NCI-H446 treated with DMSO at 0.1 percent for 48 hours (cell line): ENCODE measurements at places on chromosomes 7 and 10.

- DNase-seq = peak; percentile 2
These were observed 322.7 kb downstream of the CRPPA start for GRCh38 chr7:16098585-16099179.

DNA sequence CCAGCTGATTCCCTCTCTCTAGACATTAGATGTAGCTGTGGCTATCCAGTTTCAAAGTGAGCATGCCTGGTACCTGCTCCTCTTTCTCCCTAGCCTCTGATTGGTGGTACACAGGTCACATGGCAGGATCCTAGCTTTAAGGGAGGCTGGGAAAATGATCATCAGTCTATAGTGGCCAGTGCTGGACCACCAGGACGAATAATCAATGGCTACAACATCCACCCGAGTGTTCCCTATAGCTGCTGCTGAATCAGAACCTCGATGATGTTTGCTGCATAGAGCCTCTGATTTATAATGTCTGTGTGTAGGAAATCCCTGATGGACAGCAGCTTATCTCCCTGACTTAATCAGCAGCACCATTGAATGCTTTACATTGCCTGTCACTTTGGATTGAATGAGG lies 28.9 kb upstream of the LMTK2 start:
- no peak for DNase-seq

GRCh38 chr10:127563718-127564553 lies 14.8 kb downstream of the NPS start:
- DNase-seq = no peak

GRCh38 chr7:158992759-158993158 lies 136.4 kb downstream of the DYNC2I1 start:
- DNase-seq = no peak

DNA sequence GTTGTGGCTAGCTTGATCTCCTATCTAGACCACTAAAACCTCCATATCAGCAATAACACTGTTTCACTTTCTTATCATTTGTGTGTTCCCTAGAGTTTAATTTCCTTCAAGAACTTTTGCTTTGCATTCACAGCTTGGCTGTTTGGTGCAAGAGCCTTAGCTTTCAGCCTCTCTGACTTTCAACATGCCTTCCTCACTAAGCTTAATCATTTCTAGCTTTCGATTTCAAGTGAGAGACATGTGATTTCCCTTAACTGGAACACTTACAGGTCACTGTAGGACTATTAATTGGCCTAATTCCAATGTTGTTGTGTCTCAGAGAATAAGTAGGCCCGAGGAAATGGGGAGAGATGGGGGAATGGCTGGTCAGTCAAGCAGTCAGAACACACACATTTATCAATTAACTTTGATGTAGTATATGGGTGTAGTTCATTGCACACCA lies 10.6 kb upstream of the BPGM start:
- no peak for DNase-seq

DNA sequence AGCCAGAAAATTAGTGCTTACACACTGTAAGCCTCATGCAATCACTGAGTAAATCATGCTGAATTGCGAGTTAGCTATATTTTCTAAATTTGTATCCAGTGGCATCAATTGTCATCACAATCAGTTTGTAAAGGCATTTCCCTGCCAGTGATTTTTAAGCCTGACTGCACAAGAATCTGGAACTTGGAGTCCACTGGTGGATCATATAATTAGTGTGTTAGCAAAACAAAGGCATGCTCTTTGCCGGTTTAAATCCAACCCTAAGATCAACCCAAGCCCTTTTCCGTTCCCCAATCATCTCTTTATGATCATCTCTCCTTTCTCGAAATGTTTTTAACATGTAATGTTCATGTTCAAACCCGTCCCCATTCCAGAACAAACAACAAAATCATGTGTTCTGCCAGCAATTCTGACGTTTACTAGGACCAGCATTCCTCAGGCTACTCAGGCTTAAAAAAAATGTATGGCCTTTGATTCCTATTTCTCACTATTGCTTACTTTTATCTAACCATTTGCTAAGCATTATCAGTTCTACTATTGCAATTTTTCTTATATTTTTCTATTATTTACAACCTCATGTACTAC lies 649.2 kb downstream of the SORCS1 start:
- no peak for DNase-seq

GRCh38 chr10:42691361-42692120 lies 53.2 kb upstream of the ZNF33B start:
- peak; percentile 91 for DNase-seq
